Endothelial cell (in vitro differentiated cells): ENCODE measurements at places on chromosomes 2 and 18. TPM values are rescaled to one million over a fixed set of nuclear protein-coding genes. Genes with fewer than 3 reads are reported as not detected.

GRCh38 chr18:49025767-49026500 is 75.2 kb upstream of the SMAD7 start:
- no peaks in the 10 kb centered on the region for H3K36me3 ChIP-seq
- H3K4me3 ChIP-seq: no peak overlapping the region
- no peaks in the 10 kb centered on the region for H3K4me1 ChIP-seq
- no peak for DNase-seq
- H3K27me3 ChIP-seq: peaks cover 2% of the 10 kb centered on the region
- H3K27ac ChIP-seq: no peak overlapping the region

DNA sequence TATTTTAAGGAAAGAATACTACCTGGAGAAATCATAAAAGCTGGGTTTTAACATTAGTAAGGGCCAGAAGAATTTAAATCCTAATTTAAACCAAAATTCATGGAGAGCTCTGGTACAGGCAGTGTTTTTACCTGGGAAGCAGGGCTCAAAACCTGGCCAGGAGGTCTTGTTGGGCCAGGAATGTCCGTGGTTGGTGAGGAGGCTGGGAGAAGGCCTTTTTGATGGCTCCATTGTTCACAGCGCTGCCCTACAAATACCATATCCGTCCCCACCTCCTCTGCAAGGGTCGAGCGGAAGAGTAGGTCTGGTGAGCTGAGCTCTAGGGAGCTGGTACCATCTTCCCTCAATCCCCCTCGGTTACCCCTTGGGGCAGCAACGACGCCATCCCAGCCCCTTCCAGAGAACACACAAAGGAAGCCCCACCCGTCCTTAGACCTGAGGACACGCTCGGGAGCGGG is 10.9 kb upstream of the HOXD1 start:
- peaks cover 13% of the 10 kb centered on the region for H3K36me3 ChIP-seq
- DNase-seq: no peak
- H3K4me1 ChIP-seq: peaks cover 50% of the 10 kb centered on the region
- no peak overlapping the region for H3K27ac ChIP-seq
- H3K4me3 ChIP-seq: peak overlapping the region; percentile 79
- H3K27me3 ChIP-seq: peaks cover 38% of the 10 kb centered on the region

GRCh38 chr2:11750917-11751316 is 4.5 kb downstream of the LPIN1 start:
- H3K4me3 ChIP-seq: no peak overlapping the region
- H3K27ac ChIP-seq: no peak overlapping the region
- peaks cover under 1% of the 10 kb centered on the region for H3K36me3 ChIP-seq
- peaks cover 5% of the 10 kb centered on the region for H3K27me3 ChIP-seq

Gene TMEM247
- not detected for total RNA-seq

Gene MEP1B
- total RNA-seq: 0.15 TPM
